Activated T-cell treated with anti-CD3 and anti-CD28 coated beads, Interleukin-2, amount 50 U/mL, for 72 hours (primary cell): ENCODE measurements at places on chromosomes 4 and X. TPM values are rescaled to one million over a fixed set of nuclear protein-coding genes. Genes with fewer than 3 reads are reported as not detected.

CSTF2 gene
- total RNA-seq, result 33.0 TPM

PTPN13 gene
- total RNA-seq, result 2.4 TPM

SHROOM3 gene
- total RNA-seq, result 0.09 TPM

MSANTD1 gene
- total RNA-seq, result 2.4 TPM

MAGEC3 gene
- not detected for total RNA-seq

ATP2B3 gene
- total RNA-seq, result not detected

DGKQ gene
- total RNA-seq, result 12.0 TPM

GPRASP1 gene
- 5.9 TPM for total RNA-seq

BST1 gene
- total RNA-seq, result 0.24 TPM

DSPP gene
- not detected for total RNA-seq

SNCA gene
- 0.37 TPM for total RNA-seq

ASB12 gene
- 0.31 TPM for total RNA-seq

VEGFD gene
- total RNA-seq, result not detected

CT45A5 gene
- total RNA-seq, result 0.35 TPM

UCP1 gene
- total RNA-seq, result not detected

MAPK10 gene
- 0.49 TPM for total RNA-seq

ZNF185 gene
- 5.2 TPM for total RNA-seq

HSFX4 gene
- total RNA-seq, result not detected

PRDX4 gene
- 33.8 TPM for total RNA-seq

RPGR gene
- 8.7 TPM for total RNA-seq

HUWE1 gene
- total RNA-seq, result 608 TPM

HERC3 gene
- total RNA-seq, result 22.0 TPM

UGT8 gene
- 0.22 TPM for total RNA-seq

SMIM31 gene
- not detected for total RNA-seq

RHOXF2 gene
- total RNA-seq, result not detected

TEC gene
- 4.6 TPM for total RNA-seq

PDCL2 gene
- not detected for total RNA-seq

CLGN gene
- 0.14 TPM for total RNA-seq

RS1 gene
- total RNA-seq, result not detected
